ENCODE measurements at places on chromosomes 4 and X. TPM values are rescaled to one million over a fixed set of nuclear protein-coding genes. Genes with fewer than 3 reads are reported as not detected.

Gene HERC5
- 3.6 TPM for total RNA-seq

DNA sequence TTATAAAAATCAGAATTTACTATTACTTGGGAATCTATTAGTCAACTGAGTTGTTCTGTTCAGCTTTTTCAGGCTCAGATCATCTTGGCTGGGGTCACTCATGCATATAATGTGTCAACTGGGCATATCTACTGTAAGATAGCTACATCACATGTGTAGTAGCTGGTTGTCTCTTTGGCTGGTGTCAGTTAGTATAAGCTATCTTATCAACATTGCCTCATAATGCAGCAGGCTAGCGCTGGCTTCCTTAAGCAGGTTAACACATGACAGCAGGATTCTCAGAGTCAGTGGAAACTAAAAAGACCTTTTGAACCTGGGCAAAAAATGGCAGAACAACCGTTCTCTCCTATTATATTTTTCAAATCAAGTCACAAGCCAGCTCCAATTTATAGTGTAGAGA is 378.3 kb upstream of the PCDH10 start:
- H3K4me1 ChIP-seq, result no peaks in the 10 kb centered on the region
- no peak overlapping the region for H3K4me3 ChIP-seq
- DNase-seq, result no peak
- H3K36me3 ChIP-seq, result no peaks in the 10 kb centered on the region
- H3K27ac ChIP-seq, result no peak overlapping the region

DNA sequence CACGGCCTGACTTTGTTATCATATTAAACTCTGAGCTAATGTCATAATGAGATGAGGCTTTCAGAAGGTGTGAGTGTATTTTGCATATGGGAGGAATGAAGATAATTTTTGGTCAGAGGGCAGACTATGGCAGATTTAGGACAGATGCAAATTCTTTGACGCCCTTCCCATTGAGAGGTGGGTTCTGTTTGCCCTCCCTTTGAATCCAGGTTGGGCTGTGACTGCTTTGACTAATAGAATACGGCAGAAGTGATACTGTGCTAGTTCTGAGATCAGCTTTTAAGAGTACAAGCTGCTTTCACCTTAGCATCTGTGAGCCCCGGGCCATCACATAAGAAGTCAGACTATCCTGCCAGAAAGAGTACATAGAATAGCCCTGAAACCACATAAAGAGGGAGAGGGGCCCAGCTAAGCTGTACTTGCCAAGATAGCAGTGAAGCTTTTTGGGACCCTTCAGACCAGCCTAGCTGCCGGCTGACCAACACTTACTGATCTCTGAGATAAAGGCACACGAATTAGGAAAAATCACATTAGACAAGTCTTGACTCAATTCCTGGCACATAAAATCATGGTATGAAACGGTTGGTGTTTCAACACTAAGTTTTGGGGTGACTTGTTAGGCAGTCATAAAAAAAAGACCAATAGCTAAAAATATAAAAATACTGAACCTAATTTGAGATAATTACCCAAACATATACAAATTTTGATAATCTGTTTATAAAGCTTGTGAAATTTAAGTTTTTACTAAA is 166.7 kb upstream of the SH3RF1 start:
- no peaks in the 10 kb centered on the region for H3K36me3 ChIP-seq
- no peak overlapping the region for H3K4me3 ChIP-seq
- no peak for DNase-seq

GRCh38 chr4:7609316-7609715 is 174.6 kb upstream of the PSAPL1 start:
- H3K27ac ChIP-seq, result no peak overlapping the region
- H3K36me3 ChIP-seq, result no peaks in the 10 kb centered on the region
- H3K27me3 ChIP-seq, result no peaks in the 10 kb centered on the region

- H3K27me3 ChIP-seq, result no peaks in the 10 kb centered on the region
- no peak overlapping the region for H3K4me3 ChIP-seq
- no peak overlapping the region for H3K27ac ChIP-seq
- no peaks in the 10 kb centered on the region for H3K4me1 ChIP-seq
- DNase-seq, result no peak
These were observed 323.6 kb downstream of the BCOR start for GRCh38 chrX:39773923-39774773.

DNA sequence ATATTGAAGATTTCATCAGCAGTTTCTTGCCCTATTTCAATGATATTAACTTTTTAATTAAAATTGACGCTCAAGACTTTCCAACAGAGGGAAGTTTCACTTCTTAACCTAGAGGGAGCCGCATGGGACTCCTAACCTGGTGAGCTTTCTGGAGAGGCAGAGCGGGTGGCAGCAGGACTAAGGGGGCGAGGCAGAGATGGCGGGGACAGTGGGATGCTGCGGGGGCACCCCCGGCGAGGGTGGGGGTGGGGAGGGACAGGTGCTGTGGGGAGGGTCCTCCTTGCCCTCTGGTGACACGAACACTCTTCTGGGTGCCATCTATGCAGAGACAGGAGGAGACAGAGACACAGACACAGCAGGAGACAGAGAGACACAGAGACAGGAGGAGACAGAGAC is 104.4 kb downstream of the ADRA2C start:
- no peak overlapping the region for H3K4me3 ChIP-seq
- no peak for DNase-seq
- no peaks in the 10 kb centered on the region for H3K4me1 ChIP-seq
- H3K27me3 ChIP-seq, result peaks cover 55% of the 10 kb centered on the region
- no peaks in the 10 kb centered on the region for H3K36me3 ChIP-seq
- no peak overlapping the region for H3K27ac ChIP-seq
